ENCODE measurements at places on chromosomes 3 and 15.

GRCh38 chr3:114687151-114687550, 393.3 kb downstream of the TIGIT start:
- DNase-seq, result no peak

DNA sequence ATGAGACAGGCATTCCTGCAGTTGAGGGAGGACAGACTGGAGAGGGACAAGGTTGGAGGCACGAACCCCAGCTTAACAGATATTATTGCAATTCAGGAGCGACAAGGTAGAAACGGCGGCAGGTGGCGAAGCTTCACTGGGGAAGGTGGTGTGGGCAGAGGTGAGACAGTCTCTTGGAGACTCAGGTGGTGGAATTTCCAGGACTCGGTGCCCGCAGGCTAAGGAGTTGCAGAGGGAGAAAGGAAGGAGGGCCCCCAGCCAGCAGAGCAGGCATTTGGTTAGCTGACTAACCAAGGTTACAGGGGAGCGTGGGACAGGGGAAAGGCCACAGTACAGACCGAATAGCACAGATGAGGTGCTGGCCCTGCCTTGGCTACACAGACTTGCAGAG, 3.0 kb downstream of the FAM174B start:
- no peak for DNase-seq

- DNase-seq, result no peak
These were observed 9.9 kb downstream of the ITPR1 start for GRCh38 chr3:4503050-4503449.

DNA sequence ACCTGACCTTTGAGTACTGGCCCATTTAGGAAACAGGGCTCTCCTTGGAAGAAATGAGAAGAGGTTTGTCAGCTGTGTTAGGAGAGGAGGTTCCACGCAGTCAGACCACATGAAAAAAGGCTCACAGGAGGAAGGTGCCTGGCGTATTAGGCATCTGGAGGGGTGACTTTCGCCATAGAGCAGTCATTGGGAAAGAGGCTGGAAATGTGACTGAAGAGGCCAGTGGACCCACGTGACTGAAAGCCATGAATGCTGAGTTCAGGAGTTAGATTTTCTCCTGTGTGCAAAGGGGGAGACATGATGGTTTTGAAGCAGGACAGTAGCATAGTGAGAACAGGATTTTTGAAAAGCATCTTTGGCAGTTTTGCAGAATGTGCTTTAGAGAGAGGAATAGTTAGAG, 29.7 kb upstream of the RNF7 start:
- DNase-seq, result no peak
